Skeletal muscle cell (primary cell): ENCODE measurements at places on chromosomes 16 and 17.

- DNase-seq: no peak
Measured at GRCh38 chr17:17666111-17666714, 15.0 kb upstream of the RAI1 start.

GRCh38 chr17:72351884-72352346, 231.1 kb downstream of the SOX9 start:
- no peak for DNase-seq

DNA sequence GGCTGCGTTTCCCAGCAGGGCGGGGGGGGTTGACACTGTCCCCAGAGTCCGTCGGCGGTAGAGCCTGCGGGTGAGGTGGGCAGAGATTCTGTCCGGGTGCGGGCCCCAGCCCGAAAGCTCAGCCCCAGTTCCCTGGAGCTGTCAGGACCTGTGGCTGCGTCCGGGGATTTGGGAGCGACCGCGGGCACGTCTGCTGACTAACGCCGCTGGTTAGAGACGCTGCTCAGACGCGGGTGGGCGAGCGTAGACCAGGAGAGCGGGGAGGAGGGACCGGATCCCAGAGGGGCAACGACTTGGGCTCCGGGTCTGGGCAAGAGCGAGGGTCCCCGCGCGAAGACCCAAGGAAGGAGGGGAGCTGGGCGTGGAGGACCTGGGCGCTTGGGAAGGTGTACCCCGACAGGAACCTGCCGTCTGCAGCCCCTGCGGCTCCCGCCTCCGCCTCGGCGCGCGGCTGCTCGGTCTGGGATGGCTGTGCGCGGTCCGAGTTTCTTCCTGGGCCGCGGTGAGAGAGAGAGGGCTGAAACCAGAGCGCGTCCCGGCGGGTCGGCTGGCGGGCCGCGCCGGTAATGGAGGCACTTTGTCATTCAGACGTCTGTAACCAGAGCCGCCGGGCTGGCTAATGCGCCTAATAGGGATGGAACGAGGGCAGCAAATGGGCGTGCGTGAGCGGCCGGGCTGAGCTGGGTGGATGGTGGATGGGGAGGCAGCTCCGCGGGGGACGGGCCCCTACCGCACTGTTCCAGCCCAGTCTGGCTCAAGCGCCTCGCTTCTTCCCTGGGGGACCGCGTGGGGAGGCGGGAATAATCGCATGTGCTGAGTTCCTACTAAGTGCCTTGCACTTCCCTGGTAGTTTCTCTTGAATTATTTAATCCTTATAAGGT, 2.3 kb downstream of the NGFR start:
- DNase-seq: no peak

GRCh38 chr16:63652091-63652490, 1469.8 kb downstream of the CDH11 start:
- DNase-seq: no peak

DNA sequence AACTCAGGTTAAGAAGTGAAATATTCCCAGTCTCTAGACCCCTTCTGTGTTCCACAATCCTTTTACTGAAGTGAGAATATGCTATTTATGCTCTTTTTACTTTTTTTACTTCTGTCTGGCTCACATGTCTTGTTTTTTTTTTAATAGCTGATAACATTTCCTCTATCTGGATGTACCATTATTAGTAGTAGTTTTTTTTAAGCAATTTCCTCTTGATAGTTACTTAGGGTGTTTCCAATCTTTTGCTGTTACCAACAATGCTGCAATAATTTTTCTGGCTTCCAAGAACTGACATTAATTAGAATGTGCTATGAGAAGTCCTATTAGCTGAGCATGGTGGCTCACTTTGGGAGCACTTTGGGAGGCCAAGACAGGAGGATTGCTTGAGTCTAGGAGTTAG, 32.0 kb downstream of the KSR1 start:
- no peak for DNase-seq

GRCh38 chr16:87853411-87854052, 15.8 kb downstream of the SLC7A5 start:
- DNase-seq: peak; percentile 76

- DNase-seq: no peak
Measured at GRCh38 chr17:78884148-78884825, 18.7 kb downstream of the CEP295NL start.

DNA sequence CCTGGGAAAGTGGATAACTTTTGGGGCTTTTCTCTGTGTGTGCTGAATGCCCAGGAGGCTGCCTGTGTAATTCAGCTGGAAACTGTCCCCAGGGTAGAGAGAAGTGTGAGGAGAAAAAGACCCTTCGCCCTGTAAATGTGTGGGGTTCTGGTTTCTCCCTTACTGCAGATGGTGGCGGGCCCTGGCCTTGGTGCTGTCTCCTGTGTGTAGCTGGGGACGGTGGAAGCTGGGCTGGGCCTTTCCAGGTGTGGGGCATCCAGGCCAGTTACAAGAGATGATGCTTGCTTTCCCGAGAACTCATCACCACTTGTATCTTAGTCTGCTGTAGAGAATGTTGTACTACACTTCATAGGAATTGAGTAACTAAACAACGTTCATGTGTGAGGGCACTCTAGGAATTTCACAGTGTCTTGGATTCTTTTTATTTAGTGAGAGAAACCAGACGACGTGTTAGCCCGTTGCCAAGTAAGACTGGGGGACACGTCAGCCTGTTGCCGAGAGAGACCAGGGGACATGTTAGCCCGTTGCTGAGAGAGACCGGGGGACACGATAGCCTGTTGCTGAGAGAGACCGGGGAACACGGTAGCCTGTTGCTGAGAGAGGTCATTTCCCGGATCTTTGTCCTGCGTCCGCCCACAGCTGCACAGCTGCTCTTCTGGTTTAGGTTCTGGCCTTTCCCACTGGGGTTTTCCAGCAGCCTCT, 43.1 kb downstream of the TBCD start:
- peak; percentile 48 for DNase-seq

- no peak for DNase-seq
Measured at GRCh38 chr16:30434852-30435251, 5.0 kb upstream of the DCTPP1 start.

DNA sequence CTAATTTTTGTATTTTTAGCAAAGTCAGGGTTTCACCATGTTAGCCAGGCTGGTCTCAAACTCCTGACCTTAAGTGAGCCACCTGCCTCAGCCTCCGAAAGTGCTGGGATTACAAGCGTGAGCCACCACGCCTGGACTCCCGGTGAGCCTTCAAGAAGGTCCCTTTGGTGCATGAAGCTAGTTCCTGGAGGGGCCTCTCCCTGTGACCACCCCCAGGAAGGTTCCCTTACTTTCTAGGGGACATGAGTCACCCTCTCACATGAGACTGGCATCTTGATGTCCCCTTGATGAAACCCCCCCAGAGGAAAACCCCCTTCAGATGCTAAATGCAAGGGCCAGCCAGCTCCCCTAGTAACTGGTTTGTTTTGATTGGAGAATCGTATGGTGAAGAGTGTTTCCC, 12.8 kb downstream of the CARHSP1 start:
- DNase-seq: no peak

DNA sequence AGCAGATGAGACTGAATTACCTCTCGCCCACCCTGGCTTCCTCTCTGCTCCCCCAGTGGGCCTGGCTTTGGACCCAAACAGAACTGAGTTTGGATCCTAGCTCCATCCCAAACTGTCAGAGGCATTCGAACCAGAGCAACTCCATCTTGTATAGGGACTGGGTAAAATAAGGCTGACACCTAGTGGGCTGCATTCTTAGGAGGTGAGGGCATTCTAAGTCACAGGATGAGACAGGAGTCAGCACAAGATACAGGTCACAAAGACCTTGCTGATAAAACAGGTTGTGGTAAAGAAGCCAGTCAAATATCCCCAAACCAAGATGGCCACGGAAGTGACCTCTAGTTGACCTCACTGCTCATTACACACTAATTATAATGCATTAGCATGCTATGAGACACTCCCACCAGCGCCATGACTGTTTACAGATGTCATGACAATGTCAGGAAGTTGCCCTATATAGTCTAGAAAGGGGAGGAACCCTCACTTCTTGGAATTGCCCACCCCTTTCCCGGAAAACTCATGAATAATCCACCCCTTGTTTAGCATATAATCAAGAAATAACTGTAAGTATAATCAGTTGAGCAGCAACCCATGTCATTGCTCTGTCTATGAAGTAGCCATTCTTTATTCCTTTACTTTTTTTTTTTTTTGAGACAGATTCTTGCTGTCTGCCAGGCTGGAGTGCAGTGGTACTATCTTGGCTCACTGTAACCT, 44.4 kb downstream of the LYRM1 start:
- no peak for DNase-seq

- DNase-seq: no peak
Measured at GRCh38 chr16:8756755-8757154, 40.7 kb downstream of the TMEM186 start.

DNA sequence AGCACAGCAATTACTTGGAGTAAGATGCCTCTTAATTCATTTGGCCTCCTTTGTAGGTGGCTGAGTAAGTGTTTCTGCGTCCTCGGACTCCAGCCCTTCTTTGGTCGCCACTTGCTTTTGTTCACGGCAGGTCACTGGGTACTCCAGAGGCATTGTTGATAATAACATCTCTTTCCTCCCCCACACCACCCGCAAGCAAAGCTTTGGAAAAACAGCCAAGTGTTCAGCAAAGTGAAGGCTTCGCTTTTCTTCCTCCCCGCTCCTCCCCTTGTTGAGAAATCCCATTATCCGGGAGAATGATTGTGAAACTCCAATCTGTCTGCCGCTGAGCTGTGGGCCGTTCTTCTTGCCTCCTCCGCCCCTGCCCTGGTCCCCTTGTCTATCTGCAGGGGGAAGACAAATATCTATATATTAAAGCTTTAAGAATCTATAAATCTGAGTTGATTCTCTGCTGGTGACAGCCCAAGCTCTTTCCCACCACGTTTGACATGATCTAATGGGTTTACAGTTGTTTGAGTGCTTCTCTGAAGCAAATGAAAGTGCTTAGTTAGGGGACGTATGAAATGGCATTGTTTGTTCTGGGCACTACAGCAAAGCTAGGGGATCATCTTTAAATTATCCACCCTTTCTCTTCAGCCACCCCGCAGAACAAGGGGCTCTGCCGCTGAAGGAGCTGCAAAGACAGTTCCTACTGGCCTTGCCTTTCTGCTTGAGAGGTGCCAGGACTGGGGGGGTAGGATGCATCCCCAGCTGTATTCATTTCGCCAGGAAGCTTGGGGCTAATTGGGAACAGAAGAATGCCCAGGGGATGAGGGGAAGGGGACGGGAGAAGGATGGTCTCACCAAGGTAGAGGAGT, 167.1 kb downstream of the CCDC182 start:
- peak; percentile 55 for DNase-seq

- peak; percentile 73 for DNase-seq
Measured at GRCh38 chr16:75342308-75342811, 90.9 kb upstream of the BCAR1 start.

DNA sequence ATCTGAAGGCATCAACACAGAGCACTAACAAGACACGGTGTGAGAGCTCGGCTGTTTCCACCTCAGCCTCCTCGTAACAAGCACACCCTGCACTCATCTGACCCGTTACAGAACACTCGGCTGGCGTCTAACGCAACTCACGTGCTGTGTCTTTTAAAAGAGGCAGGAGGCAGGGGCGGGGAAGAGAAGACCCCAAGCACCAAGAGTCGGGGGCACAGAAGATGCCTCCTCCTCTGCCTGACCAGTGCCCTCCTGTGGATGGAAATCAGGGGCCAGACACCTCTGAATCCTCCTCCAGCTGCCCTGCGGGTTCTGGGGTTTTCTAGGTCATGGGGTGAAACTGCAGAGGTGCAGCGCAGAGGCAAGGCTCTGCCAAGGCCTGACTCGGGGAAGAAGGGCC, 74.3 kb downstream of the ZNF778 start:
- no peak for DNase-seq

GRCh38 chr17:2385240-2386210, 15.3 kb downstream of the MNT start:
- no peak for DNase-seq

GRCh38 chr16:84834403-84834772, 14.6 kb downstream of the CRISPLD2 start:
- no peak for DNase-seq

- DNase-seq: no peak
Measured at GRCh38 chr17:1583556-1583955, 21.0 kb upstream of the PITPNA start.

- DNase-seq: no peak
Measured at GRCh38 chr16:54284319-54284930, 2.2 kb downstream of the IRX3 start.

- no peak for DNase-seq
Measured at GRCh38 chr17:51487947-51488346, 227.6 kb downstream of the UTP18 start.

DNA sequence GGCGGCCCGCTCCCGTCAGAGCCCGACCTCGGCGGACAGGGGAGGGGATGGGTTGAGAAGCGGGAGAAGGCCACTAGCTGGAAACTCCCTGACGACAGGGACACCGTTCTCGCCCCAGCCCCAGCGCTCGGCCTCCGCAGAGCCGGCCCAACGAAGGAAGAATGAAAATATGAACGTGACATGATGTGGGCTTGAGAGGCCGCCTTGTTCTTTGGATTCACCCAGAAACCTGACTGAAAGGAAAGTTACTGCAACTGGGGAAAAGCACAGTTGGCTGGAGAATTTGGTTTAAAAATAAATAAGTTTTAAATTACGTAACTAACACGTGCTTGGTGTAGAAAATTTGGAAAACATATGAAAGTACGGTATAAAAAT, 21.1 kb downstream of the NPTX1 start:
- no peak for DNase-seq

- DNase-seq: no peak
Measured at GRCh38 chr17:10368561-10368960, 4.2 kb downstream of the MYH13 start.

DNA sequence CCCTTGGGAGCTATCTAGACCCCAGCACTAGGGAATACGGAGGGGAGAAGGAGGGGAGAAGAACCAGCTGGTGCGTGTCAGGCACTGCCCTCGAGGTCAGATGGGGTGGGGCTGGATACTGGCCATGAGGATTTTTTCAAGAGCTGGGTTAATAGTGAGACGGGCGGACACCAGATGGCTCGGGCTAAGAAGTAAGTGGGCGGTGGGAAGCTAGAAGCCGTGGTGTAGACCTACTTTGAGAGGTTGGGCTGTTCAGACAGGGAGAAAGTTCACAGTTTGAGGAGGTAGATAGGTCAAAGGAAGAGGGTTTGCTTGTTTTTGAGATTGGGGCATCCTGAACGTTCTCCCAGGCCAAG, 303.8 kb downstream of the SEC14L1 start:
- no peak for DNase-seq
